ENCODE measurements at places on chromosomes 16 and 17.
A peak's percentile ranks its signal among the peaks of the same experiment; 100 is the strongest.

- DNase-seq, result no peak
Observed at GRCh38 chr16:69039333-69039941, 66.0 kb upstream of the HAS3 start.

DNA sequence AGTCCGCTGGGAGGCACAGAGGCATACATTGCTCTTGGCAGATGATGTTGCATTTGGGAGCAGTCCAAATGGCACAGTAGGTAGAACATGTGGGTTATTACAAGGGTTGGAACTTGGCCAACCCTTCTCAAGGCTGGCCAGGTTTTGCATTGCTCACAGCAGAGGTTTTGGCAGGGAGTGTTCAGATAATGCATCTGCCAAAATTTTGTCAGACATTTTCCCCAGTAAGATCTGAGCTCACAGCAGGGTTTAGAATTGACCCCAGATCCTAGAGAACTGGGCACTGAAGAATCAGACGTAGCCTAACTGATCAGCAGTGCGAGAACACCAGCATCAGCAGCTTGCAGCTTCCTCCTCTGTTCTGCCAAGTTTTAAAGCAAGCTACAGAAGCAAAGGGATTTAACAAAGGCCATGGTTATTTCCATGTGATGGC, 468.8 kb upstream of the KIF2B start:
- DNase-seq, result peak; percentile 0

GRCh38 chr16:56109205-56109604, 82.1 kb upstream of the GNAO1 start:
- no peak for DNase-seq

- no peak for DNase-seq
Observed at GRCh38 chr16:85625053-85625452, 11.9 kb downstream of the GSE1 start.

DNA sequence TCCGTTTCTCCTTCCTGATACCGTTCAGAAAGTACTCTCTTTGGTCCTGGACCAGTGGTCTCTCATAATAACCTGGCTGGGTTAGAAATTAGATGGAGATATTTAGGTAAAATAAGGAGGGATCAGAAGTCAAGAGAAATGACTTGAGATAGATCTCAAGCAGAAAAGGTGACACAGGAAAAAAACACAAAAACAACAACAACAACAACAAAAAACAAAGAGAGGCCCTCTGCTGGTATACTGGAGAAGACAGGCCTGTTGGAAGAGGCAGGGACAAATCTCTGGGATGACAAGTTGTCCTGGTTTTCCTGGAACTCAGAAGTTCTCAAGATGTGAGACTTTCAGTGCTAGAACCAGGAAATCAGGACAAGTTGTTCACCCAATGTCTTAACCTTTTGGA, 430.5 kb downstream of the SHISA9 start:
- DNase-seq, result no peak

GRCh38 chr17:75153780-75154194, 525 bp downstream of the JPT1 start:
- peak; percentile 6 for DNase-seq

DNA sequence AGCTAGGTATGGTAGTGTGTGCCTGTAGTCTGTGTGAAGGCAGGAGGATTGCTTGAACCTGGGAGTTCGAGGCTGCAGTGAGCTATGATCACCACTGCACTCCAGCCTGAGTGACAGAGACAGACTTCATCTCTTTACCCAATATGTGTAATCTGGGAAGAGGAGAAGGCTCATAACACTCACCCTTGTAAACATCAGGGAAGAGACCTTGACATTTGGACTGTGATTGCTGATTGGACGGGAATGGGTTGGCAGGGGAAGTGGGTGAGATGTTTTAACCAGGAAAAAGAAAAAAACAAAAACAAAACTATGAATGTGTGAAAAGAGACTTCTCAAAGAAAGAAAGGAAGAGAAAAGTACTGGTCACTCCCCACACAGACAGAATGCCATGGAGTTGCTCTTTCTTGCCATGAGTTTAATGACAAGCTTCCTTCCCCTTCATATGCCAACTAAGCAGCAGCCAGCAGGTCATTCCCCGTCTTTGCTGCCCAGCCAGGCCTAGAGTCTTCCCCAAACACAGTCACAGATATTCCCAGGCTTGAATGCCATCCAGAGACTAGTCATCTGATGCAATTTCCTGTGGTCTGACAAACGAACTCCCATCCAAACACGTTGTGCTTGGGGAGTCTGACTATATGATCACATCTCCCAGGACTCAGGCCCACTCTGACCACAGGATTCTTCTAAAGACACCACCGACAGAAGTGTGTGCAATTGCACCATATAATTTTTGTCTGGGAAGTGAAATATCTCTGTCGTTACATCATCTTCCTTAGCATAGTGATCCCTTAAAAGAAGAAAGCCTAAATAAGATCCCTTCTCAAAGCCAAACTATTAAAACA, 3.6 kb upstream of the XAF1 start:
- peak; percentile 100 for DNase-seq

GRCh38 chr16:17173281-17173680, 297.5 kb downstream of the XYLT1 start:
- peak; percentile 97 for DNase-seq

DNA sequence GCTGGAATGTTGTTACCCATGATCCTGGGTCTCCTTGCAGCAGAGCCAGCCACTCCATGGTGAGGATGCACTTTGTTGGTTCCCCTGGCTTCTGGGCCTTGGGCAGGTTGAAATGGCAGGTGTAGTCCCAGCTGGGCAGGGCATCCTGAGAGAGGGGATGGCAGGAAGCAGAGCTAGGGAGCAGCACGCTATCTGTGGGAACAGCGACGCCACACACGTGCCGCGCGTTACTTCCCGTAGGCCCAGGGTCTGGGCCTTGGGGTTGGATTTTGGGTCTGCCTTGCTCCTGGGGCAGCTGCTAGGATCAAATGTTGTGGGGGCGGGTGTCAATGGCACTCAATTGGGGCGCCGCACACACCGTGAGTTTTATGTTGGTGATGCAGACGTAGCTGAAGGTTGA, 368.0 kb downstream of the CPPED1 start:
- DNase-seq, result no peak

GRCh38 chr16:57636184-57636583, 7.8 kb downstream of the ADGRG1 start:
- DNase-seq, result no peak

DNA sequence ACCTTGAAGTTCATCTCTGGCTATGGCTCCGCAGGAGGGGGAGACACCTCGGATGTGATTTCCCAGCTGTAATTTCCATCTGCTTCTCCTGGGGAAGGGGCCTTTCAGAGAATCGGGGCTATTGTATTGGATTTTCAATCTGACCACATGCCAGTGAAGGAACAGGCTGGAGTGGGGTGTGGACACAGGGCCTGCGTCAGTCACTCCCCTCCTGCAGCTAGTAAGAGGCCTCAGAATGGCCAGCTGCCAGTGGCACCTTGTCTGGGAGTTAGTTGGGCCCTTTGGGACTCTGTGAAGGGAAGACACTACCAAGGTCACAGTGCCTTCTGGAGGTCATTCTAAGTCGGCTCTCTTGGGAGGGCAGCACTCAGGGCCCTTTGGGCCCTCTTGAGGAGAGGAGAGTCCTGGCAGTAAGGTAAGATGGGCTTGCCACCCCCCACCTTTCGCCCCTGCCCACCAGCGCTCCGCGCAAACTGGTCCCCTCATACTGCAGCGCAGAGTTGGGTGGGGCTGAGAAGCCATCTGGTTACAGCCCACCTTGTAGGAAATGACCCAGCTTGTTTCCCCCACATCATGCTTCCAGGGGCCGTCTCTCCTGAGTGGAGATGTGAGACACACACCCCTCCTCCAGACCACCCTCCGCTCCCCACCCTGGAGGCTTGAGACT, 5.4 kb downstream of the NXPH3 start:
- DNase-seq, result no peak

All from fibroblast of upper back skin (primary cell).